ENCODE measurements at places on chromosomes 3 and 15.
A peak's percentile ranks its signal among the peaks of the same experiment; 100 is the strongest.

- DNase-seq: peak; percentile 59
Observed at GRCh38 chr3:27216955-27217552, 152.1 kb downstream of the NEK10 start.

GRCh38 chr3:38561746-38562466 lies 65.8 kb downstream of the EXOG start:
- DNase-seq: no peak

DNA sequence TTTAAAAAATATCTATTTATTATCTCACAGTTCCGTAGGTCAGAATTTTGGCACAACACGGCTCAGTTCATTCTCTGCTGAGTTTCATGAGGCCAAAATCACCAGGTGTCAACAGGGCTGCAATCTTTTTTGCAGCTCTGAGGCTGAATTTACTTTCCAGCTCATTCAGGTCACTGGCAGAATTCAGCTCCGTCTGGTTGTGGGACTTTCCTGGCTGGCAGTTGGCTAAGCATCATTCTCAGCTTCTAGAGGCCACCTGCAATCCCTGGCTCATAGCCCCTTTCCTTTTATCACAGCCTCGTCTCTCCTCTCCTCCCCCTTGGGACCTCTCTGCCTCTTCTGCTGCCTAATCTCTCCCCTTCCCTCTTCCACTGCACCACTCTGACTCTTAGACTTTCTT lies 174.0 kb upstream of the WNT5A start:
- no peak for DNase-seq

GRCh38 chr15:29285386-29285785 lies 15.8 kb upstream of the NSMCE3 start:
- no peak for DNase-seq

DNA sequence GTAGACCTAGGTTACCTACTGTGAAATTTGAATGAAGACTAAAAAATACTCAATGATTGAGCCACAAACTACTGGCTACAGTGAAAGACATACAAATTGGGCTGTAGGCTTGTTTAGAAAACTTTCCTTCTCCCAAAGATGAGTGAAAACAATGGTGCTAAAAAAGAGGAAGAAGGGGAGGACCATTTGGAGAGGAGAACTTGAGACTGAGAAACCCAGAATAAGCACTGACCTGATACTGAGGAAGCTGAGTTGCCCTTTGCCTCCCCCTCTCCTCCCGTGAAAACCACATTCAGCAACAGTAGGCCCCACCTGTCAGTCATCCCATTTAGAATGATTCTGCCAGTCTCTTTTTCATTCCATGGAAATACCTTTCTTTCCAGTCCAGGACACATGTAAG lies 484.0 kb upstream of the TGFBR2 start:
- no peak for DNase-seq

GRCh38 chr3:129650256-129650872 lies 43.9 kb upstream of the PLXND1 start:
- DNase-seq: peak; percentile 77

DNA sequence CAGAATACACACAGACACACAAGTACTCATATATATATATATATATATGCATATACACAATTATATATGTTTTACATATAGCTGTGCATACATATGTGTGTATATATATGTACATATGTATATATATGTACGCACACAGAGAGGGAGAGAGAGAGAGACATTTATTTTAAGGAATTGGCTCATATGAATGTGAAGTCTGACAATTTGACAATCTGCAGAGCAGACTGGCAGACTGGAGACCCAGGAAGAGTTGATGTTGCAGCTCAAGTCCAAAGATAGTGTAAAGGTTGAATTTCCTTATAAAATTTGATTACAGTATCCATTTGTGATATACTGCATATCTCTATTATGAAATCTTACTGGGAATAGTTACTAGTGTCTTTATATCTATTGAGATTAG lies 1330.3 kb upstream of the CADM2 start:
- no peak for DNase-seq

All from astrocyte of the spinal cord (primary cell).